ENCODE measurements at places on chromosomes 2 and 18.

DNA sequence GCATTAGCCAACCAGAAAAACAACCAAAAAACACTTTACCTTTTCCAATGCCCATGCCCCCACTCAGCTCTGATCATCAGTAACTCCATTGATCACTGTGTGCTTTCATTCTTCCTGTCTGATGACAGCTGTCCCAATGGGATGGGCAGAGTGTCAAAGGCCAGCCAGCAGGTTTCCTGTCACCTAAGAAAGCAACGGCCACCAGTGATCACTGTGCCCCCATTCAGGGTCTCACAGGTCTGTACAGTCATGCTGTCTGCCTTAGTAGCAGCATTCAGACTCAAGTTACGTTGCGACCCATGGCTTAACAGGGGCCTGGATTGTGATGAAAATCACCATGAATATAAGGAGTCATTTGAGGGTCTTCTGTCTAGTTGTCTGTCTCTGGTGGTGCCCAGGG is 184.5 kb downstream of the MGAT5 start:
- no peak for DNase-seq

DNA sequence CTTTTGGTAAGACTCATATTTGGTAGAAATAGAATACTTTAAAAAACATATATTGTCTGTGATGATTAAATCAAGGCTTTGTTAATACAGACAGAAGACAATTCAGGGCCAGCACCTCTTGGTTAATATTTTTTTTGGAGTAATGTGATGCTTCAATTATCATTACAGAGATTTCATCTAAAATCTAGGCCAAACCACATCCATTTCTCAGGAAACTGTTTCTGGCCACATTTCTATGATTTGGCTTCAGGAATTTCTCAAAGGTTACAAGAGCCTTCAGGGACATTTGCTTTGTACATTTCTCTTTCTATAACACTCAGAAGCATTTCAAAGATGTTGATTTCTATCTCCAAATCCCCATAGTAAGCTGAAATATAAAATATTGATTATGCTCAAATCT is 614.9 kb downstream of the LRP1B start:
- no peak for DNase-seq

DNA sequence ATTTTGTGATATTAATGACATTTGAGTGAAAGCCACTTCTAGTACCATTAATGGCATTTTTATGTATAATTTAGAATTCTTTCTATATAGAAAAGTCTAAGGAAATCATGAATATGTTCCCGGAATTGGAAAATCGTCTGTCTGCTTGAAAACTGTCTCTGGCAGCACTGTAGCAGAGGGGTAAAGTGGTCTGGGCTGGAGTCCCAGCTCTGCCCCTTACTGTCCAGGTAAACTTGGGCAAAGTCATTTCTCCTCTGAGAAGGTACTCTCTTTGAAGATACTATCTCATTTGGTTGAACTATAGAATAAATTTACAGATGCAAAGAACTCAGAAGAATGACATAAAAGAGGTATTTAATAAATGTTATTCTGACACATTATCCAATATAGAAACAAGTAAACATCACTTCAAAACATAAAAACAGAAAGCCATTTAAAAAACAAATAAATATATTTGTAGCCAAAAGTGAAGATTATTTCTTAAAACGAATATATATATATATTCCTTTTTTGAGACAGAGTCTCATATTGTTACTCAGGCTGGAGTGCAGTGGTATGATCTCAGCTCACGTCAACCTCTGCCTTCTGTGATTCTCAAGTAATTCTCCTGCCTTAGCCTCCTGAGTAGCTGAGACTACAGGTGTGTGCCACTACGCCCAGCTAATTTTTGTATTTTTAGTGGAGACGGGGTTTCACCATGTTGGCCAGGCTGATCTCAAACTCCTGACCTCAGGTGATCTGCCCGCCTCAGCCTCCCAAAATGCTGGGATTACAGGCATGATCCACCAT is 149.8 kb upstream of the ITGA4 start:
- no peak for DNase-seq

- no peak for DNase-seq
Observed at GRCh38 chr18:54867131-54867530, 38.9 kb downstream of the RAB27B start.

GRCh38 chr2:121427187-121427689 is 103.4 kb upstream of the RNU4ATAC start:
- DNase-seq = no peak

DNA sequence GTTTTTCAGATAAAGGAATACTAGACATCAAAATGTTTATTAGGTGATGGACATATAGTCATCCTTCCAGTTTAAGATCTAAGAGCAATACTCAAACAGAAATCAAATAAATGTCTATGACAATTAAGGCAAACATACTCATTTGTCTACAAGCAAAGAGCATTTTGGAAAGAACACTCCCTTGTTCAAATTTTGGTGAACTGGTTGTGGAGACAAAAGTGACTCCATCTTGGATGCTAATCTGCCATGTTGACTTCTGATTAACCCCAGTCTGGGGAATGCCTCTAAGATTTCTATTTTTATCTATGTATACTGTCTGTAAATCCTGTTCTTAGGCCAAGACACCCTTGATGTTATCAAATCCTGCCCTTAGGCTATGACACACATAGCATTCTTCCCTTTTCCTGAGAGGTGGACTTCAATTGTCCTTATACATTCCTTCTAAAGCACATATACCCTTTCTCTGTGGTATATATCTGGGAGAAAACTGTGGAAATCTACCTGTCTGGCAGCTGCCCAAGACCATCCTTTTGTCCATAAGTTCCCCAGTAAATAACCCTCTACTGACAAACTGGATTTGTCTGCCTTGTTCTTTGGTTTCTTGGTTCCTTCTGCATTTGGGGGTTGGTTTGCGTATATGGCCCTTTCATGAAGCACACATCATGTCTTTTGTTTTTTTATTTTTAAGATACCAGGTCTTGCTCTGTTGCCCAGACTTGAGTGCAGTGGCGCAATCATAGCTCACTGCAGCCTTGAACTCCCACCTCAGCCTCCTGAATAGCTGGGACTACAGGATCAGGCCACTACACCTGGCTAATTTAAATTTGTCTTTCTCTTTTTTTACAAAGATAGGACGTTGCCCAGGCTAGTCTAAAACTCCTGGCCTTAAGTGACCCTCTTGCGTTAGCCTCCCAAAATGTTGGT is 12.5 kb upstream of the PLEKHM3 start:
- DNase-seq = no peak

- no peak for DNase-seq
Observed at GRCh38 chr2:241612156-241613016, 24.6 kb downstream of the THAP4 start.

DNA sequence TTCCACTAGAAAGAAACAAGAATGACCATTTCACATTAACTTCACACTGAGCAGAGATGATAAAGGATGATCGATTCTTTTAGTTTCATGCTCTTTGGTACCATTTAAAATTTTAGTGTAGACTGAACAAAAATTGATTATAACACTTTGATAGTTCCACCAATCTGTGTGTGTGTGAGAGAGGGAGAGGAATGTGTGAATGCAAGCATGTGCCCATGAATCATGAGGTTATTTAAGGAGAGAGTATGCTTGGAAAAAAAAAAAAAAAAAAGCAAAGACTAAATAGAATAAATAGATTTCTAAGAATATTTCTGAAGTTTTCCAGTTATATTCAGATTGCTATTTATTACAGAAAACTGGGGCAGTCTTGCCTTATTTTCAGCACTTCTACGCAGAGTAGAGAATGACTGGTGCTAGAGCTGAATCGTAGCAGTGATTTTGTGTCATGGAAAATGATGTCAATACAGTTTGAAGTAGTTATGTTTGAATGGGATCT is 900.8 kb downstream of the SLC4A3 start:
- no peak for DNase-seq

- no peak for DNase-seq
Observed at GRCh38 chr2:74102516-74102915, 45.2 kb downstream of the BOLA3 start.

- no peak for DNase-seq
Observed at GRCh38 chr18:44786688-44787087, 106.0 kb downstream of the SETBP1 start.

DNA sequence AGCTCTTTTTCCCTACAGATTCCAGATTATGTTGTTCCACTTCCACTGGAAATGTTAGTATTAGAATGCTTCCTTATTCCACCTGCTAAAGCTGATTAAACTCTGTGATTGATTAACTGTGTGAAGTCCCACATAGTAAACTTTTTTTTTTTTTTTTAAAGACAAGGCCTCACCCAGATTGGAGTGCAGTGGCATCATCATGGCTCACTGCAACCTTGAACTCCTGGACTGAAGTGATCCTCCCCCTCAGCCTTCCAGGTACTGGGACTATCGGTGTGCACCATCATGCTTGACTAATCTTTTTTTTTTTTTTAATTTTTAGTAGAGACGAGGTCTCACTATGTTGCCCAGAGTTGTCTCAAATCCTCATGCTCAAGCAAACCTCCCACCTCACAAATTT is 108.5 kb upstream of the RBMS1 start:
- DNase-seq = no peak

- DNase-seq = no peak
Observed at GRCh38 chr2:231457101-231457500, 7.2 kb downstream of the NCL start.

- DNase-seq = peak; percentile 82
Observed at GRCh38 chr2:159797543-159798375, at the start of gene CD302. TSS of gene CD302 (minus strand) at chr2:159798208. CDS start at chr2:159798198, 10 bp downstream.

DNA sequence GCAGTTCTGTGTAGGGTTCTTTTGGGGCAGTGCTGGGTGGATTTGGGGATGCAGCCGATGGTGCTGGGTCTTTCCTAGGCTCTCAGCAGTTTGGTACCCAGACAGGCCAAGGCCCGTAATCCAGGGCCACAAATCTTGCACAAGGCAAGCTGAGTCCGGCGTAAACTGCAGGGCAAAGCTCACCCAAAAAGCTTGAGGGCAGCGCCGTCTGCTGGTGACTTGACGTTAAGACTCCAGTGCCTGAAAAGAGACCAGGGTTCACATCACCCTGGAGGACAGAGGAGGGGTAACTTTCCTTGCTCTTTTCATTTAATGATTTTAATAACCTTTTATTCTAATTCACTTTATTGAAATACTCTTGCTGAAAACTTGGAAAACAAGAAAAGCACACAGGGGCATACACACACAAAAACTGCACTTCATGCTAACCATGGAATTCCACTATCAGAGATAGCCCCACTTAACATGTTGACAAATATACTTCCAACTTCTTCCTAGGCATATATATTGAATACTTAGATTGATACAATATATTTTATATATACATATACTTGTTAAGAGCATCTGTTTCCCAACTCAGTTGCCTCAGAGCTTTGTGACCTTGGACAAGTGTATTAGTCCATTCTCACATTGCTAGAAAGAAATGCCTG is 38.9 kb downstream of the CNGA3 start:
- peak; percentile 77 for DNase-seq

DNA sequence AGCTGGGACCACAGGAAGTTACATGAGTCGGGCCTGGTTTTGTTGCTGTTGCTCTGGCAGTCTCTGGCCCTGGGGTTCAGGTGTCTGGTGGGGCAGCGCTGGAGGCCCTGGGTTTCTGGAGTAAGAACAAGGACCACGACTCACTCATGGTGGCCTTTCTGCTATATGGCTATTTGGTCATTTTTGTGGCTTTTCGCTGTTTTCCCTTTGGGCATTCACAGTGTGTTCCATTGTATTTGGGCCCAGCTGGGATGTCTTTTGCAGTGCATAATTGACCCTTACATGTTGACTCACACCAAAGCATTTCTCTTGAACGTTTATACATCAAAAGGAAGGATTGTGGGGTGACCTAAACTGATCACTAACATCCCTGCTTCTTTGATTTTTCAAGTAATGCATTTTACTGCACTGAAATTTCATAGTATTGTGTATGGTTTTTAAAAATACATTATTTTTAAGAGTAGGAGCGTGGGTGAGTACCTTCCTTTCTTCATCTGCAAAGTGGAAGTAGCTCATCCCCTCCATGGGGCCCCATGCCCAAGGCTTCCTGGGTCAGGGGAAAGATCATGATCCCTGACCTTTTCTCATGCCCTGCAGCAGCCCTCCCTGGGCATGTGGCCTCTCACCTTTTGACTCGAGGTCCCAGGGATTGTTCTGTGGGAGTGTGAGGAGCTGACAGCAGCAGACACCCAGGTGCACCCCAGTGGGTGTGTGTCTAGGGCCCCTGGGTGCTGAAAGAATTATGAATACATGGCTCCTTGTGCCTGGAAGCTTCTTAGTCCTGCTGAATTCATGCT is 225.5 kb downstream of the AGAP1 start:
- DNase-seq = no peak

- no peak for DNase-seq
Observed at GRCh38 chr2:199543606-199544172, 86.0 kb upstream of the SATB2 start.

DNA sequence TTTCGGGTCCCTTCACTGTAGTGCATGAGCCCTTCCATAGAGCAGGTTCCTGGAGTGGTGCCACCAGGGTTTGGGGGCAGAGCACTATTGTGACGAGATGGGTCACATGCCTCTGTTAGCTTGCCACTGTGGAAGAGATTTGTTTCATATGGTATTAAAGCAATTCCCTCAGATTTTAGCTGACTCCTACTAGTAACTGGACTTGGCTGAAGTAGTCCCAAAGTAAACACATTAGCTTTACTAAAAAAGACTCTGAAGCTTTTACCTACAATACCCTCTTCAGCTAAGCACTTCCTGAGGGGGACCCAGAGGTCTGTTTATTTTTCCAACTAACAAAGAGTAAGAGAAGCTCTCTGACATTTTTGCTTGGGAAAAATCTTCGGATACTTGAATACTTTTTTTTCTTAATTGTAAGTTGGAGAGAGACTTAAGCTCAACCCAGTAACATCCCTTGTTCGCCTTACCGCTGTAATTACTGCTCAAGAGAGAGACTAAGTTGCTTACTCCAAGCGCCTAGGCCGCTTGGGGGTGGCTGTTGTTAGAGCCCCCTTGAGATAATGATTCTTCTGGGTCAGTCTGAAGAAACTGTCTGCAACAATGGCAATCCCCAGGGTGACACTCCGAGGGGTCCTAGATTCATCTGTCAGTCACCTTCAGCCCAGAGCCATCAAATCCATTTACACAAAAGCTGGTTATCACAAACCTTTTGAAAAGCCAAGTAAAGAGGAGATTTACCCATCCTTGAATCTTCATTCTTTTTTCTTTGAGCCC is 177.4 kb downstream of the FIGN start:
- no peak for DNase-seq

DNA sequence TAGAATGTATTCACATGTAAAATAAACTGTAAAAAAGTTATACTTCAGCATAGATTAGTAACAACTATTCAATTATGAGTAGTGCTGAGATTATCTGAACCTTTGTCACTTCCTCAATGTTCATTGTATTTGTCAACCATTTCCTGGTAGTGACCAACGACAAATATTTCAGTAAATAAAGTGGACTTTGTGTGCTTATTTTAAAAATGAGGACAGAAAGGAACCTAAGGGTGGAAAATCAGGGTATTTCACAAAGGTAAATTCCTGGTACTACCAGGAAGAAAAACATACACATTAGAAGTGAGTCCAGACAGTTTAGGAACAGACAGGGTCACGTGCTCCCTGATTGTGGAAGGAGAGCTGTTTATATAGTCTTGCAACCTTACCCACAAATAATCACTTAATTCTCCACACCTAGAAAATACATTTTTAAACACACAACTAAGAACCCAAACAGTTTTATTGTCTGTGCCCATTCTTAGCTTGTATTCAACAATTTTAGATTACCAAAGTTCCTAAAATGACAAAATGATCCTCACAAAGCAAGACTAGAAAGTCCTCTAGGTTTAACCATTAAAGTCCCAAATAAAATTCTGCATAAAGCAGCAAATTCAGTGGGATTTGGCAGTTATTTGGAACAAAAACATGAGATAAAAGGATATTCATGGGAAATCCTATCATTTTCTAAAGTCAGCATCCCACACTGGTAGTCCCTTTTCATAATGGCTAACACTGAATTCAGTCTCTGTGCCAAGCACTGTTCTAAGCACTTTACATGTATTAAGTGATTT is 28.2 kb downstream of the PELI1 start:
- DNase-seq = no peak

- DNase-seq = no peak
Observed at GRCh38 chr2:118050386-118050785, 36.5 kb upstream of the CCDC93 start.

Measured in femur (tissue), 1 donor.